ENCODE measurements at places on chromosomes 11 and 22.

- no peak for DNase-seq
Measured at GRCh38 chr22:21940521-21940920, 12.1 kb downstream of the PPM1F start.

- no peak for DNase-seq
Measured at GRCh38 chr22:29265305-29265704, 2.5 kb downstream of the RHBDD3 start.

DNA sequence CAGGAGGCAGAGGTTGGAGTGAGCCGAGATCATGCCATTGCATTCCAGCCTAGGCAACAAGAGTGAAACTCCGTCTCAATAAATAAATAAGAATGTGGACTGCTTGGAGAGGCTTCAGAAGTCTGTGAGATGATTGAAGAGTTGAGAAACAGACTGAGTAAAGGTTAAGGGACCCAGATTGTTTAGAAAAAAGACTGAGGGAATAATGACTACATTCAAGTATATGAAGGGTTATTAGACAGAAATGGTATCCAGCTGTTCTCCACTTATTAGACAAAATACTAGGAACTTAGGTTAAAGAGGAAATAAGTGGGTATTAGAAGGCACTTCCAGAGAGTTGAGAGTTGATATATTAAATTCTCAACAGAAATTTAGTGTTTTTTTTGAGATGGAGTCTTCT lies 10.5 kb upstream of the YAP1 start:
- no peak for DNase-seq

DNA sequence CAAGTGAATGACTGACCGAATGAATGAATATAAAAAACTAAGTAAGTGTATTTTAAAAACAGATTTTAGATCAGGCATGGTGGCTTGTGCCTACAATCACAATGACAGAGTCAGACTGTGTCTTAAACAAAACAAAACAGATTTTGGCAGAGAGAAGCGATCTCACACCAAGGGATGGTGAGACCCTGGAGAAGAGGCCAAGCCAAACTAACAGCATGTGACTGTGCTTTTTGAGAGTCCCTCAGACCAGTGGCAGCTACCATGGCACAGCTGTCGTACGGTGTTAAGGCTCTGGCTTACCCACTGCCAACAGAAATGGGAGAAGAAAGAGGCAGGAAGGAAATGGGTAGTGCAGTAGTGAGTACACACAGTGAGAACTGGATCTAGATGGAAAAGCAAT lies 60.6 kb downstream of the SGSM3 start:
- DNase-seq = no peak

GRCh38 chr11:88861618-88862017 lies 204.2 kb downstream of the GRM5 start:
- DNase-seq = no peak

- DNase-seq = no peak
Measured at GRCh38 chr22:30792456-30792855, 97.8 kb downstream of the OSBP2 start.
